Mesendoderm (in vitro differentiated cells): ENCODE measurements at places on chromosomes 6 and 20.

DNA sequence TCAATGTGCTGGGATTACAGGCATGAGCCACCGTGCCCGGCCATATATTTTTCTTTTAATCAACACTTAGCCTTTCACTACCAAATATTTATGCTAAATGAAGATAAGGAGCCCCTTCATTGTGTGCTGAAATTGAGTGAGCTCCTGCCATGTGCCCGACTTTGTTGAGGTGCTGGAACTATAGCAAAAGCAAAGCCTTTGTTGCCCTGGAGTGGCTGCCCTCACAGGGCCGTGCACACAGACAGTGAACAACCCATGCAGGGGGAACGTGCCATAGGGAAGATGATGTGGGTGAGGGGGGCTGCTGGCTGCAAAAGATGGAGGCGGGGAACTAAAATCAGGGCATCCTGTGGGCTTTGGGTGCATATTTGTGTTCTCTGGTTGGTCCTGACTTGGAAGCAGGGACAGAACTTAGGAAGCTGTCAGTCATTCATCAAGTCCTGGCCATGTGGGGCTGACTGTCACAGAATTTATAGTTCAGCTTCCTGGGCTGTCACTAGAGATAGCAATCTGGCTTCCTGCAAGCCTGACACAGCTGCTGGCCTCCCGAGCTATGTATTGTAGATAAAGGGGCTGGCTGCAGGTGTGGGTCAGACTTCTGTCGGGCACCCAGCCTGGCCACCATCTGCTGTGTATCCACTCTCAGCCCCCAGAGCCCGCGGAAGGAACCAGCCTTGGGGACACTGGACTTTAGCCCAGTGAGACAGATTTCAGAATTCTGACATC, 56.8 kb upstream of the MPC1 start:
- DNase-seq, result no peak

GRCh38 chr6:150606647-150607328, 7.1 kb downstream of the PLEKHG1 start:
- peak; percentile 18 for DNase-seq

DNA sequence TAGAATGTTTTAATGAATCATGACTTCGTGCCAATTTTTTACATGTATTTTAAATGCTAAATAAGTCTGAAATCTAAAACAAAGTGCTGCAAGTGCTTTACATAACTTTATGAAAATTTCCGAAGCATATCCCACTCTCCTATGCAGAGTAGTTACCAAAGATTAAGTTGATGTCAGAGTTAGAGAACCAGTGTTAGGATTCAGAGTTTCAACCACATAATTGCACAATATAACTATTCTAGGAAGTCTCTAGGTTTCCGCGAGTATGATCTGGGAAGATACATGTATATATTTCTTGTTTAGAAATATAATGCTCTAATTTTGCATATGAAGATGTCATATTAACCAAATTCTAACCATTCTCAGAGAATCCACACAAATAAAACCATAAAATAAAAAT, 74.8 kb downstream of the ASCC3 start:
- DNase-seq, result no peak

GRCh38 chr20:44552950-44553908, 29.1 kb upstream of the PKIG start:
- no peak for DNase-seq

- peak; percentile 60 for DNase-seq
These were observed 108.8 kb downstream of the TIAM2 start for GRCh38 chr6:155103816-155104366.

DNA sequence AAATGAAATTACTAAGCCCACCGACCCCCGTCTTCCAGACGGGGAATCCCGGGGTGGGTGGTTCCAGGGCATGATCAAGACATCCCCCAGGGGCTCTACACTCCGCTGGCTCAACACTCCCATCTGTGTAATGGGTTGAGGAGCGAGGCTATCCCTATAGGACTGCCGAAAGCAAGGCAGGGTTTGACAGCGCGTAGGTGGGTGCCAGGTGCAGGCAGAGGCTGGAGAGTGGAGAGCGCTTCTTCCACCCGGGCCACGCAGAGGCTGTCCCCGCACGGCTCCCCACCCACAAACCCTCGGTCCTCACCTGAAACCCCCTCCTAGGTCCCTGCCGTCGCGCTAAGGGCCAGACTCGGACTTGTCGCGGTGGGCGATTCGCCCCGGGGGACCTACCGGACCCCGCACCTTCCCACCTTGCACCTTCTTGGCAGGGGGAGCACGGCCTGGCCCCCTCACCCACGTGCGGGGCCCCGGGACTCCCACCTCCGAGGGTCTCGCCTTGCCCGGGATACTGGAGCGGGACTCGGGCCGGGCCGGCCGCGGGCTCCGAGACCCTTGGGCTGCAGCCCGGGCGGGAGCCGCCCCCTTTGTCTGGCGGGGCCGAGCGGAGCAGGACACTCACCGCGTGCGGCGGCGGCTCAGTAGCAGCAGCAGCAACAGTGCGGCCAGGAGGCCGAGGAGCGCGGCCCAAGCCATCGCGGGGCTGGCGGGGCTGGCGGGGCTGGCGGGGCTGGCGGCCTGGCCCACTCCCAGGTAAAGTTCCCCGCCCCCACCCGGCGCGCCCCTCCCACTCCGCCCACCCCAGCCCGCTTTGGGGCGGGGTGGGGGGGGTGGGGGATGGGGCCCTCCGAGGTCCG, at the start of gene PTGIS:
Gene PTGIS, minus strand, starts transcription at position 717 of the 857 bp plus-strand sequence. Its CDS starts 21 bp downstream, at position 696.
- DNase-seq, result peak; percentile 86

GRCh38 chr6:71979911-71980310, 93.6 kb downstream of the RIMS1 start:
- no peak for DNase-seq

DNA sequence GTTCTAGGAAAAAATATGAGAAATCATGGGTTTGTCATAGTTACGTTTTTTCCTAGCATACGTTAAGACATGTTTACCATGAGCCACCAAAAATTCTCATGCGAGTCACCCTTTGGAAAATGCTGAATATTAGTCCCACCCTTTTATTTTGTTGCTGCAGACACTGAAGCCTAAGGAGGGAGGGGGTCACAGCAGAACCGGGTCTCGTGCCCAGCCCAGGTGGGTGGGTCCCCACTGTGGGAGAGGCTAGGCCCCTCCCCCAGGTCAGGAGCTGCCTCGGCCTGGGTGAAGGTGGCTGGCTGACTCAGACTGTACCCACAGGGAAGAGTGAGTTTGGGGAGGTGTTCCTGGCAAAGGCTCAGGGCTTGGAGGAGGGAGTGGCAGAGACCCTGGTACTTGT, 26.2 kb upstream of the SRF start:
- DNase-seq, result no peak

- no peak for DNase-seq
These were observed 53.6 kb upstream of the SIRPA start for GRCh38 chr20:1841554-1842140.

- no peak for DNase-seq
These were observed 16.3 kb upstream of the POPDC3 start for GRCh38 chr6:105196076-105196475.

GRCh38 chr20:41989039-41989679, 371.0 kb upstream of the CHD6 start:
- no peak for DNase-seq

- DNase-seq, result peak; percentile 73
These were observed 220.8 kb upstream of the MARCKS start for GRCh38 chr6:113636357-113636824.

DNA sequence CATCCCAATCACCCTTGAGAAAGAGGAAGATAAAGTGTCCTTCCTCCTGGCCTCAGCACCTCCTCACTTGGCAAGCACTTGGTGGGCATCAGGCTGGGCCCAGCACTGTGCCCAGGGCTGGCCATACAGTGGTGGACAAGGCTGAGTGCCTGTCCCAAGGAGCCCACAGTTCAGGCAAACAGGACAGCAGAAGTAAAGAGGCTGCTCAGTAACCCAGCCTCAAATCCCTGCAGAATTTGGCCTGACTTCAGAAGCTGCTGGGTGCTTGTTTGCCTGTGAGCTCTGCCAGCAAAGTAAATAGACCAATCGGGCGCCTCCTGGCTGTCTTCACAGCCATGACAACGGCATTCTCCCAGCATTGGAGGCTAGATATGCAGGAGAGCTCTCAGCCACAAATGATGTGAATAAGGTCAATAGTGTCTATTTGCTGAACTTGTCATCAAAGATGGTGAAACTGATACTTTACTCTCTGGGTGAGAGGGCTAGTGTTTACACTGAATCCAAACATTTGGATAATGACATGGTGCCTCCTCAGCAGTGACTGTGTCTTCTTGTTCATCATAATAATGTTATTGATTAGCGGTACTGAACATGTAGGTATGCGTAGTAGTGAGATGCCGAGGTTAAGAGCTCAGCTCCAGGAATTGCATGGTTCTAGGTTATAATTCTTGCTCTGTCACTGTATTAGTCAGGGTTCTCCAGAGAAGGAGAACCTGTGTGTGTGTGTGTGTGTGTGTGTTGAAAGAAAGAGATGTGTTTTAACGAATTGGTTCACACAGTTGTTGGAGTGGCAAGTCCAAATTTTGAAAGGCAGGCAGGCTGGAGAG, 36.9 kb upstream of the FANCE start:
- DNase-seq, result peak; percentile 77

GRCh38 chr6:1756472-1757129, 146.9 kb downstream of the FOXC1 start:
- DNase-seq, result no peak

GRCh38 chr6:2007165-2007564, 238.2 kb downstream of the GMDS start:
- DNase-seq, result no peak

DNA sequence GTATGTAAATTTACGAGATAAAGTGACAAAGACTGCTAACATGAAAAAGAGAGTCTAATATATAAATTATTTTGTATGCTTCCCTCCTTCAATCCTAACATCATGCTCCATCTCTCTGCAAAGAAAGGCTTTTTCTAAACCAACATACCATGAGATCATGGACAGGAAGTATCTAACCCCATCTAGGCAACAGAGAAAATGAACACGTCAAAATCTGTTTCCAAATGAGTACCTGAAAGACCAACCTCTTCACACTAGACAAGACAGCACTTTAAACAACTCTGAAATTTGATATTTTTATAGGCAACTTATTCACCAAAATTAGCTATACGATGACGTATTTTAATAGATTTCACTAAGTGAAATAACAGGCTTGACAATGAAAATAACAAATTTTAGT, 54.6 kb downstream of the MAN1A1 start:
- DNase-seq, result no peak

- DNase-seq, result peak; percentile 53
These were observed 621 bp downstream of the NOL7 start for GRCh38 chr6:13615792-13616120.

- no peak for DNase-seq
These were observed 127.2 kb upstream of the TCF21 start for GRCh38 chr6:133761706-133762105.

DNA sequence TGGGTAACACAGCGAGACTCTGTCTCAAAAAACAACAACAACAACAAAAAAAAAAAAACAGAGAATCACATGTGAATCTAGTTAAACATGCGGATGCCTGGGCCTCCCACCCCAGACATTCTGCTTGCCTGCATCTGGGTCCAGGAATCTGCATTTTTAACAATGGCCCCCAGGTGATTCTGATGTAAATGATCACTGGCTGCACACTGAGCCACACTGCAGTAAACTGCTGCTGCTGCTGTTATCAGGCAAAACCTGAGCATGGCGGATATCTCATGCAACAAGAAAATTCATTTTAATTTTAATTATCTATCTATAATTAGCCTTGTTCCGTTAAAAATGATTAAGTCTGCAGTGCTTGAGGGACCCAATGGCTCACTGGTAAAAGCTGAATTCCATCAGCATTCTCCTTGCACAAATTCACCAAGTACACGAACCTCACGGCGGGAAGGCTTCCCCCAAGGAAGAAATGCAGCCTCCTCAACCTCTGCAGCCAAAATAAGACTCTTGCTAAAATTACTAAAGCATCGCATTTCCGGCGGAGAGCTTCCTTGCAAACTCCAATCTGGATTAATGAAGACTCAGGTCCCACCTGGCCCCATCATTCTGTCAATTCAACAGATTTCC, 81.6 kb upstream of the SNX9 start:
- DNase-seq, result no peak

DNA sequence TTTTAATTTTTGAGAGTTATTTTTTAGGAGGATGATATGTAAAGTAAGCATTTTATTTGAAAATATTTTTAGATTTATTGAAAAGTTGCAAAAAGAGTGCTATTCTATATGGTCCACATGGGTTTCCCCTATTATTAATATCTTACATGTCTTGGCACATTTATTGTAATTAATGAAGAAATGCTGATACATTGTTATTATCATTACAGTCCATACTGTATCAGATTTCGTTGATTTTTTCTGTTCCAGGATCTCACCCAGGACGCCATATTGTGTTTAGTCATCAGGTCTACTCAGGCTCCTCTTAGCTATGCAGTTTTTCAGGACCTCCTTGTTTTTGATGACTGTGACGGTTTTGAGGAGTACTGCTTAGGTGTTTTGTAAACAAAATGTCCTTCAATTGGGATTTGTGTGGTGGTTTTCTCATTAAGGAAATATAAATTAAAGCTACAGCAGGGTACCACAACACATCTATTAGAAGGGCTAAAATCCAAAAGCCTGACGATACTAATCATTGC, 281.0 kb downstream of the SAMD5 start:
- no peak for DNase-seq

DNA sequence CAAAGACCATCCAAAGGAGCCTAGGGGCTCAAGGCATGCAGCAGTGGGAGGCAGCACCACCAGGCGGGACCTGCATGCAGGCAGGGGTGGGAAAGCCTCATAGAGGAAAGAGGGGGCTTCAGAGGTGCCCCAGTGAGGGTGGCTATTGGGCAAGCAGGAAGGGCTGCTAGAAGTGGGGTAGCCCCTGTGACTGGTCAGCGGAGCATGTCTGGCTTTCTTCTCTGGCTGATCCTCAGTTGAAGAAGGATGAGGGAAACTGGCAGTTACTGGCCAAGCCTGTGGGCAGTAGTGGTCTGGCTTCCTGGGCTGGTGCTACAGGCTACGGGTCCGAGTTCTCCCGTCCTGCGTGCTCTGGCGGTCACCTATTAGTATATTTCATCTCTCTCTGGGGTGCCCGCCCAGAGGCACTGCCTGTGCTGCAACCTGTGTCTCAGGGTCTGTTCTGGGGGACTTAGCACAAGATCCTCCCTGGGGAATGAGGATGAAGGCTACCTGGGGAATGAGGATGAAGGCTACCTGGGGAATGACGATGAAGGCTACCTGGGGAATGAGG, 35.9 kb upstream of the CST7 start:
- DNase-seq, result no peak

DNA sequence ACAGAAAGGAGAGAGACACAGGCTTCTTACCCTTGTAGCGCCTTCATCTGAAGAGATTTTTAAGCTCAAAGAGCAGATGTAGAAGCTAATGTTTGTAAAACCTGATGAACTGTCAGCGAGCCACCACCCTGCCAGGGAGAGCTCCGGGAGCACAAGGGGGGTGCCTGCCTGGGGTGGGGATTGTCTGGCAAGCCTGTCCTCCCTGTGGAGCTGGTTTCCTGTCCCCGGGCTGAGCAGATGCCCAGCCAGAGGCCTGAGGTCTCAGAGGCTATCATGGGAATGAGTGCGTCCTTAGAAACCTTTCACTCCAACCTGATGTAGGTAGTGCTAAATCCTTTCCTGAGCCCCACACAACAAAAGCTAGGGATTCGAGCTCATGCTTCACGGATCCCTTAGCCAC, 41.9 kb upstream of the NR2E1 start:
- peak; percentile 74 for DNase-seq

- no peak for DNase-seq
These were observed 540.5 kb upstream of the JAG1 start for GRCh38 chr20:11214256-11214840.

- no peak for DNase-seq
These were observed 119.5 kb downstream of the SCAF8 start for GRCh38 chr6:154852687-154853086.

GRCh38 chr20:50141811-50142561, 11.5 kb downstream of the PEDS1 start:
- no peak for DNase-seq
